ENCODE measurements at places on chromosomes 1 and 21.

- DNase-seq = no peak
These were observed 87.0 kb downstream of the TNR start for GRCh38 chr1:175656416-175656815.

GRCh38 chr21:14916676-14917141 lies 148.1 kb downstream of the NRIP1 start:
- DNase-seq = peak; percentile 39

GRCh38 chr1:221078260-221078965 lies 199.2 kb downstream of the HLX start:
- no peak for DNase-seq

DNA sequence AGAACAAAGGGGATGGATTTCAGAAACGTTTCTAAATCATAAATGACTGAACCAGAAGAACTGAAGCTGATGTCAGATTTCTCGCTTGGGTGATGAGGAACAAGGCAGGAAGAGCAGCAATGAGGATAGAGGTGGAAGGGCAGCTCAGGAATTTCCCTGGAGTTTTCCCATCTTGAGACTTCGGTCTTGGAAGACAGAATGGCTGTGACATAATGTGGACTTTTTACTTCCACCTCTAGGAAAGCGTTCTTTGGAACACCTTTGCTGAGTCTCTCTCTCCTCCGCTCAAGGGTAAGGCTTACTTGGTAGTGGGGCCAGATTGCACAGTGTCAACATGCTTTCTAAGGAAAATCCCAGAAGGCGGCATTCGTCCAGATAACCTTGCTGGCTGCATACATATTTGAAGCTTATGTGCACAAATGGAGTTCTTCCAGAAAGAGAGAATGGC lies 36.6 kb downstream of the DEGS1 start:
- no peak for DNase-seq

DNA sequence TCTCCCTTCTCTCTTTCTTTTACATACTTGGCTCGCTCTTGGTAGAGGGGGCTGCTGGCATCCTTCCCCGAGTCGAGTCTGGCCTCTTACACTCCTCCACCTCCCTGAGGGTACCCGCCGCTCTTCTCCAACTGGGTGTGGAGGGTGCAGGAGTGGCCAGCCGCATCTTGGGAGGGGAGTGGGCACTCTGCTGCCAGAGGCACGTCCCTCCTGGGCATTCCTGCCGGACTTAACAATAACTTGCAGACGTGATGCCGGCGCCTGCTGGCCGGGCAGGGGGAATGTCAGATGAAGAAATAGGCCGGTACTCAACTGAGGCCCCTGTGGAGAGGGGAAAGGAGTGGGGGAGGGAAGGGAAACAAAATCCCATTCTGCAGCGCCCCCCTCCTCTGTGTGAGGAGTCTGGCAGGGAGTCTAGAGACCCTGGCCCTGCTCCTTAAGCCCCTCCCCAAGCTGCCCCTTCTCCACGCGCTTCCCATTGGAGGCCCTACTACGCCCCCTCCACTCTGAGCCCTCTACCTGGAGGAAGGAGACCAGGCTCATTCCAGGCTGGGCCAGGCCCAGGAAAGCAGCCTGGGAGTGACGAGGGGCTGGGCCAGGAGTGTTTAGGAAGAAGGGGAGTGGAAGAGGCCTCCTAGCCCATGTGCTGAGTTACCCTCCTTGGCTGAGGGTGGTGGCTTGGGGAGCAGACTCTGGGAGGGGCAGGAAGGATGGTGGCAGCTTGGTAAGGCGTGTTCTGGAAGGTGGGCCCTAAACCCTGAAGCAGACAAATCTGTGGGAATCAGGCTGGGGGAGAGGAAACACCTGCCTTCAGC lies 1.8 kb downstream of the ATP2B4 start:
- peak; percentile 57 for DNase-seq

DNA sequence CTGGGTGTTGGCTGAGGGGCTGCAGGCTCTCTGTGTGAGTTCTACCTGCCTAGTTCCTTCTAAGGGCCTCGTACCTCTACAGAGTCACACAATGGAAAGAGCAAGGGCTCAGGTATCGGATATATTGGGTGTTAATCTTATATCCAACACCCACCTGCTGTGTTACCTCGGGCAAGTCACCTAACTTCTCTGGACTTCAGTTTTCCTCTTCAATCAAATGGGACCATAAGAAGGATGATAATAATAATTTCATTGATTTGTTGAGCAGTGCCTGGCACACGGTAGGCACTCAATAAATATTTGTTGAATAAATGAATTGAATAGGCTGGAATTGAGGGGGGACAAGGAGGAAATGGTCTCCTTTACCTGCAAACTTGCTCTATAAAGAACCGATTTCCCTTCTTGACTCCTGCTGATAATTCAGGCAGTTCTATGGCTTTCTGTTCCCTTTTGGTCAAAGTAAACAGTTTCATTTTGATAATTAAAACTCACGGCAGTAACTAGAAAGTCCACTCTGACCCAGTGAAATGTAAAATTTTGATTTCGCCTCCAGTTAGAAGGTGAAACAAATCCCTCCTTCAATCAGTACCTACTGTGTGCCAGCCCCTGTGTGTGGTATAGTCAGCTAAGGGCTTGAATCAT lies 16.5 kb upstream of the MAN1C1 start:
- no peak for DNase-seq
